NCI-H2227 treated with DMSO at 0.1 percent for 48 hours (cell line): ENCODE measurements at places on chromosomes 3 and 15.

DNA sequence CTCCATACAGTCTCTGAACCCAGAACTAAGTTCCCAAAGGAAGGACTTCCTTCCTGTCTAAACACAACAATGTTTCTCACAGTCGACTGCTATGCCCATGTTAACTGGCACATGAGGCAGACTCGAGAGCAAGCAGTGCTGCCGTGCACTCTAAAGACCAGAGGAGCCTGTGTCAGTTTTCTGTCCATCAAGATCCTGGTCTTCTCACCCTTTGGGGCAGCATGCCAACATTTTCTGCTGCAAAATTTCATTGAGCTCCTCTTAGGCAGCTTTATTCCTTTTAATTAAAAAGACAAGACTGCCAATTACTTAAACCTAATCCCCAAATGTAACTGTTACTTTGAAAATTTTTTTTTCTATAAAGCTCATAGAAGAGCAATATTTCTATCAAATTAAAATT lies 205.1 kb downstream of the GAP43 start:
- DNase-seq, result no peak

DNA sequence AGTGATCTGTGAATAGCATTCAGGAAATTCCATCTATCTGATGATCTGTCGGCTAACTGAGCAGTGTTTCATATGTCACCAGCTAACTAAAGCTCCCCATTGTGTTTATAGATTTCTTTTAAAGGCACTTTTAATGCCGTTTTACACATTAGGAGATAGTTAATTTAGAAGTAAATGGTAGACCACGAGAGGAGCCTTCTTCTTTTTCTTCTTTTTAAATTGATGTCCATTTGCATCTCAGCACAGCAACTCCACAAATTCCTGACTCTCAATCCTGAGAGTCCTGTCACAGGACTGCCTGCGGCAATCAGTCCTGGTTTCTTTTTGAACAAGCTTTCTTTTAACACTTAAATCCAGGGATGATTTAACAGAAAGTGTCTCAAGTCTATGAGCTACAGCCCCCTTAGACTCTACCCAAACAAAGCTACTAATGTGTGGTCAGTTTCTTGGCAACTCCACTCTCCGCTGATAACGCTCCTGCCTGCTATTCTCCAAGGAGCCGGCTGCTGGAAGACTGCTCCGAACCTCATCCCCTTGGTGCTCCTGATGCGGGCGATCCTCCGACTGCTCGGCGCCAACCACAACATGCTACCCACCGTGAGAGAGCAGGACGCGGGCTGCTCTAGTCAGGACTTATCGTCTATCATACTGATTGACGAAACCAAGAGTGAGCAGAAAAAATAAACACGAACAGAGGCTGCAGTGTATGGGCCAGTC lies 421.4 kb downstream of the MECOM start:
- peak; percentile 20 for DNase-seq

DNA sequence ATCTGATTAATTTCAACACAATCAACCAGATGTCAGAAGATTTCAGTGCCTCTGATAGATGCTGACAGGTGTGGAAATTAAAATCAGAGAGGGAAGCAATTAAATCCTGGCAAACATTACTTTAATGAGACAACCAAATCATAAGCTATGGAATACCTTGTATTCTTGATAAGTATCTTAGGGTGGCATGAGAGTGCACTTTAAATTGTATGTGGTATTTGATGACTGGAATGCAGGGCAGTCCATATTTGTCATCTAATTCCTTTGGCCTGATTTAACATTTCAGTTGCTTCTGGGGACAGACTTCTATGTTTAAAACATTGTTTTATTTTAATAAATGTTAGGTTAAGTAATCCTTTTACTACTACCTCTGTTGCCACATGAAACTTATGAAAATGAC lies 184.1 kb downstream of the LPP start:
- no peak for DNase-seq

GRCh38 chr3:151276687-151277042 lies 1.7 kb downstream of the P2RY14 start:
- no peak for DNase-seq

DNA sequence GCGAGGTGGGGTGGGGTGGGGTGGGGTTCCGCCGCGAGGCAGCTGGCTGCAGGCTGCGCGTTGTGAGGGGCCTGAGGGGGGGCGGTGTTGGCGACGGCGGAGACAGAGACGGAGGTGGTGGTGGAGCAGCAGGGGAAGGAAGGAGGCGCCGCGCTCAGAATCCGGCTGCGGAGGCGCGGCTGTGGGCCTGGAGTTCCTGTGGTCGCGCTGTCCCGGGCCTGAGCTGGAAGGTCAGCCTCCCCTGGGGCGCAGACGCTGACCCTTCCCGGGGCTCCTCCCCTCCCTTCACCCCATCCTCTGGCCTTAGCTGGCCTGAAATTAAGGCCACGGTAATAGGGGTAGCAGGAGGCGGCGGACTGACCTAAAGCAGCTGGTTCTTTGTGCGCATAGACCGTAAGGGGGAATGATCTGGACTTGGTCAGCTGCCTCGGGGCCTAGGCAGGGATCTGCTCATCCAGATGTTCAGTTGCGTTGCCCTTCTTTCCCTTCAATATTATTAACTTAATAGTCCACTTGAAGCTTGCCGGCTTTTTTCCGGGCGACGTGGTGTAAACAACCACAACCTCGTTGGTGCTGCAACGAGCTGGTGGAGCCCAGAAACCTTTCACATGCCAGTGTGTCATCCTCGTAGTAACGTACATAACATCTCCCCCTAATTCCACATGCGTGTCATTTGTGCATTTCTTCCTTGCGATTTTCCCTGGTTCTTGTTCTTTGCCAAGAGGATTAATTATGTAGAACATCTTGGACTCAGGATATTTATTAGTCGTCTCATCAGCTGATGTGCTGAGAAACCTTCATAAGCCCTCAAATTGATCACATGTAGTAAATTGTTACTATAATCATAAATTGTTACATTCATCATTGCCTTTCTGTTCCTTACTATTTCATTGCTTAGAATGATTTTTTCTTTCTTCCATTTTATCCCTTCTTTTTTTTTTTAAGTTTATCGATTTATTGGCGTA lies 626 bp downstream of the SEC62 start:
- peak; percentile 85 for DNase-seq

- DNase-seq, result no peak
These were observed 75.0 kb downstream of the FEM1B start for GRCh38 chr15:68352401-68353062.

GRCh38 chr3:129855832-129856419 lies 37.6 kb downstream of the TMCC1 start:
- no peak for DNase-seq

DNA sequence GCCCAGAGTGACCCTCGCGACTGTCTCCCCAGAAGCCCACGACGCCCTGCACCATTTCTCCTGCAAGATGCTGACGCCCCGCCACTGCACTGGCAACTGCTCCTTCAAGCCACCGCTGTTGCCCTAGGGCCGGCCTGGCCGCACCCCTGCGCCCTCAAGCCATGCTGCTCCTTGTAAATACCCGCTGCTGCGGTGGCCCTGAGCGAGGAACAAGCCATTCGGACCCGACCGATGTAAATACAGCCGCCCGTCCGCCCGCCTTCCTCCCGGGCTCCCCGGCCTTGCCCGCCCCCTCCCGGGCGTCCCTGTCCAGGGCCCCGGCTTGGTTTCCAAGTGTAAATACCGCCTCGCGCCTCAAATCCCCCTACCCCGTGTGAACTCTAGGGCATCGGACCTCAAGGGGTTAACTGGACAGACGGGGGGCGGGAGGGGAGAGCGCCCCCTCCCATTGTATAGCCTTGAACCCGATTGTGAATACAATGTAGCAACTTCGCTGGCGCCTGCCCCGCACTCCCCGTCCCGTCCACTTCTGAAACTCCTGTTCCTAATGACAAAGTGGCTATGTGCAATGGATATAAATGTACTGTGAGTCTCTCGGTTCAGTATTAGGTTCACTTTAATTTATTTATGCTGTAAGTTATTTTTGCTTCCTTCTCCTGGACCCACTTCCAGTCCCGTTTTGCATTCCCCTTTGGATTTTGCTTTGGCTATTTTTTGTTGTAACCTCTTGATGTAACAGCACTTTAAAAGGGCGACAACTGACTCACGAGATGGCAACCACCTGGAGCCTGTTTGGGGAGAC lies 5.9 kb downstream of the RNU6-1 start:
- DNase-seq, result no peak
